ENCODE measurements at places on chromosomes 16 and 17.

GRCh38 chr16:24580665-24581064, 41.3 kb downstream of the RBBP6 start:
- H3K4me1 ChIP-seq, result peaks cover 1% of the 10 kb centered on the region
- H3K27me3 ChIP-seq, result peaks cover 7% of the 10 kb centered on the region
- H3K27ac ChIP-seq, result no peak overlapping the region
- no peak overlapping the region for H3K4me3 ChIP-seq

DNA sequence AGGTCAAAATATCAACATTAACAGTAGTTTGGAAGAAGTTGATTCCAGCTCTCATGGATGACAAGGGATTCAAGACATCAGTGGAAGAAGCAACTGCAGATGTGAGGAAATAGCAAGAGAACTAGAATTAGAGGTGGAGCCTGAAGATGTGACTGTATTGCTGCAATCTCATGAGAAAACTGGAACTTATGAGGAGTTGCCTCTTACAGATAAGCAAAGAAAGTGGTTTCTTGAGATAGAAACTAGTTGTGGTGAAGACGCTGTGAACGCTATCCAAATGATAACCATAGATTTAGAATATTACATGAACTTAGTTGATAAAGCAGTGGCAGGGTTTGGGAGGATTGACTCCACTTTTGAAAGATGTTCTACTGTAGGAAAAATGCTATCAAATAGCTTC, 67.8 kb downstream of the GOSR1 start:
- H3K27me3 ChIP-seq, result peaks cover 3% of the 10 kb centered on the region
- DNase-seq, result no peak
- H3K4me3 ChIP-seq, result no peak overlapping the region
- no peaks in the 10 kb centered on the region for H3K4me1 ChIP-seq
- no peaks in the 10 kb centered on the region for H3K36me3 ChIP-seq
- no peak overlapping the region for H3K27ac ChIP-seq

GRCh38 chr16:80362816-80363215, 178.0 kb upstream of the DYNLRB2 start:
- DNase-seq, result no peak
- H3K4me3 ChIP-seq, result no peak overlapping the region
- H3K36me3 ChIP-seq, result no peaks in the 10 kb centered on the region
- no peaks in the 10 kb centered on the region for H3K27me3 ChIP-seq
- H3K4me1 ChIP-seq, result no peaks in the 10 kb centered on the region
- no peak overlapping the region for H3K27ac ChIP-seq

DNA sequence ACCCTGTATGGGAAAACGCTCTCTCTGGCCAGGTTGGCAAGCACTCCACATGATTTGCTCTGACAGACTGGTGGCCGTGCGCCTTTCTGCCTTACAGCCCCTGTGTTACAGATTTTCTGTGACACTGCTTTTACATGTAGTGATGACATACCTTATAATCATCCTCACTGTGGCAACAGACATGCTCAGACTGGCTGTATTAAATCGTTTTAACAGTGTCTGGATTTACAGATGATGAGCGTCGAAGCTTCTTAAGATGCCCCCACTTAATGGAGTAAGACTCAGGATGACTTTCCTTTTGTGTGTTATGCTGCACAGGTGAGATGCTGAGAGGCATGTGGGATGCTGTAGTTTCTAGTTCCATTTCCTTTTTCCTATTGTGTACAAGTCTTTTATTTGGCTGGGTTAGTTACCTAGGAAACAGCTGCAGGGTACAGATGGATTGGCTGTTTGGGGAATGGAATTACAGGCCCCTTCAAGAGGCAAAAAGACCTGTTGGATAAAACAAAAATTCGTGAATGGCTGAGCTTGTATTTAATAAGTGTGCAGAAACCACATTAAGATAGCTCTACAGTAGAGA, 20.9 kb upstream of the VWA3A start:
- no peak for DNase-seq
- peaks cover 7% of the 10 kb centered on the region for H3K36me3 ChIP-seq
- H3K27ac ChIP-seq, result no peak overlapping the region
- no peaks in the 10 kb centered on the region for H3K27me3 ChIP-seq

DNA sequence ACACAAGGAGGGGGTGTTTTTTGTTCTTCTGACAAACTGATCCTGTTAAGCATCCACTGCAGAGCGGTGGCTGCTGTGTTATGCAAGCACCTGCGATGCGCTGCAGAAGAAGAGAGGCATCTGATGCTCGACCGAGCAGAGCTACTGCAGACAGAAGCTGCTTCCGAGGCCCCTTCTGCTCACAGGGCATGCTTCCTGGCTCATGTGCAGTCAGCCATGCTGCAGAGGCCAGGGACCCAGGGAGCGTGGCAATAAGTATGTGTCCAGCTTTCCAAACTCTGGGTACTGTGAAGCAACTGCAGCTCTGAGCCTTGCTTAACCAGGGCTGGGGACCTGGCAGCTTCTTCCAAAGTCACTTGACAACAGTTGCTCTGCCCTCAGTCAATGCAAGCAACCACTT, 448.6 kb upstream of the RBFOX1 start:
- H3K4me3 ChIP-seq, result no peak overlapping the region
- no peak for DNase-seq
- no peak overlapping the region for H3K27ac ChIP-seq
- no peaks in the 10 kb centered on the region for H3K36me3 ChIP-seq
- no peaks in the 10 kb centered on the region for H3K27me3 ChIP-seq

DNA sequence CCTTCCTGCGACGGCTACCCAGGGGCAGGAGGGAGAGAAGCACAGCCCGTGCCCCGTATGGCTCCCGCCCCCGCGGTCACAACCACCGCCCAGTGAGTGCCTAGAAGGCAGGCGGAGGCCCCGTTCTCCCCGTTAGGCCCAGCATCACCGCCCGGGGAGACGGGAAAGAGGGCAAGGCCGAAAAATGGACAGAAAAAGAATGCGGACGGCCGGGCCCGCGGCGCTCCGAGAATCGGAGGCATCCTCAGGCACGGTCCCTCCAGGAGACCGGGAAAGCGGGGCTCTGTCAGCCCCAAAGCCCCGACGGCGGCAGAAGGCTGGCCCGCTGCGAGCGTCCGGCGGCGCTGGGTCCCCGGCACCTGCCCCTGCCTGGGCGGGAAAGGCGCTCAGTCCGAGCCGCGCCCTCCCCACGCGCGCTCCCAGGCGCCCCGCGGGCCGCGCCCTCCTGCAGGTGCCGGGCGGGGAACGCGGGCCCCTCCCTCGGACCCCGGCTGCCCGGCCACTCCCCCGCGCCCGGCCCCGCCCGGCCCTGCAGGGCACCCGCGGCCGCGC, 407 bp downstream of the MCRIP1 start:
- peak overlapping the region; percentile 90 for H3K4me3 ChIP-seq
- H3K4me1 ChIP-seq, result peaks cover 41% of the 10 kb centered on the region
- H3K36me3 ChIP-seq, result peaks cover 7% of the 10 kb centered on the region
- DNase-seq, result peak; percentile 60
- no peaks in the 10 kb centered on the region for H3K27me3 ChIP-seq
- H3K27ac ChIP-seq, result peak overlapping the region; percentile 96

- H3K27me3 ChIP-seq, result peaks cover 3% of the 10 kb centered on the region
- H3K4me3 ChIP-seq, result no peak overlapping the region
- no peak for DNase-seq
- no peaks in the 10 kb centered on the region for H3K4me1 ChIP-seq
- no peaks in the 10 kb centered on the region for H3K36me3 ChIP-seq
Measured at GRCh38 chr17:32588982-32589381, 102.2 kb downstream of the CDK5R1 start.

DNA sequence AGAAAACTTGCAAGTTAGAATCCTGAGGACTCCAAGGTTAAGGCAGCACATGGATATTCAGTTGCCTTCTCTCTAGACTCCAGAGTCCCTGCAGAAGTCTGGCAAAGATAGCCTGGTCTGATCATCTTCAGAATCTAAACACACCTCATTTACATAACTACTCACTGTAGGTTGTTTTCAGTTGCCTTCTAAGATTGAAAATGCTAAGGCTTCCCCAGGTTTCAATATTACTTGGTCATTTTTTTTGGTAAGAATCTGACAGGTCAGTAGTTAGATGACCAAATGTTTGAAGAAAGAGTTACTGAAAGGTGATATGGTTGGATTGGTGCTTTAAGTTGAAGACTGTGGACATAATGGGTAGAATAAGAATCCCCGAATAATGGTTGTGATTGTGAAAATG, 205.4 kb upstream of the KCNJ16 start:
- DNase-seq, result no peak
- H3K4me3 ChIP-seq, result no peak overlapping the region
- H3K27ac ChIP-seq, result no peak overlapping the region

DNA sequence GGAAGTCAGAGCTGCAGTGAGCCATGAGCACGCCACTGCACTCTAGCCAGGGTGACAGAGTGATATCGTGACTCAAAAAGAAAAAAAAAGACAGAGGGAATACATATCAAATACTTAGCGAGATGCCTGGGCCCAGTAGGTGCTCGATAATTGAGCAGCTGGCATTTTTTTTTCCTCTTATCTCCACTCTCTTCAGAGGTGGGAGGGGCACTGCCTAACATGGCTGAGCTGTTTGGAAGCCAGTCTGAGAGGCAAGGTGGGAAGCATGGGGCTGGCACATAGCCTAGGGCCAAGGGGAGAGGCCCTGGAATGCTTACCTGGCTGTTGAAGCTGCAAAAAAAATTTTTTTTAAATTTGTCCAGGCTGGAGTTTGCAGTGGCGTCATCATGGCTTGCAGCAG, 38.4 kb downstream of the HIC1 start:
- peaks cover 22% of the 10 kb centered on the region for H3K36me3 ChIP-seq
- H3K27ac ChIP-seq, result peak overlapping the region; percentile 61
- H3K4me3 ChIP-seq, result no peak overlapping the region
- peaks cover 61% of the 10 kb centered on the region for H3K4me1 ChIP-seq

GRCh38 chr17:27985306-27985705, 57.2 kb upstream of the NLK start:
- no peak overlapping the region for H3K27ac ChIP-seq
- H3K4me3 ChIP-seq, result no peak overlapping the region
- no peaks in the 10 kb centered on the region for H3K36me3 ChIP-seq
- H3K27me3 ChIP-seq, result peaks cover 20% of the 10 kb centered on the region

GRCh38 chr16:54381601-54382313, 95.2 kb upstream of the IRX3 start:
- H3K4me3 ChIP-seq, result no peak overlapping the region
- no peaks in the 10 kb centered on the region for H3K27me3 ChIP-seq
- no peak overlapping the region for H3K27ac ChIP-seq

DNA sequence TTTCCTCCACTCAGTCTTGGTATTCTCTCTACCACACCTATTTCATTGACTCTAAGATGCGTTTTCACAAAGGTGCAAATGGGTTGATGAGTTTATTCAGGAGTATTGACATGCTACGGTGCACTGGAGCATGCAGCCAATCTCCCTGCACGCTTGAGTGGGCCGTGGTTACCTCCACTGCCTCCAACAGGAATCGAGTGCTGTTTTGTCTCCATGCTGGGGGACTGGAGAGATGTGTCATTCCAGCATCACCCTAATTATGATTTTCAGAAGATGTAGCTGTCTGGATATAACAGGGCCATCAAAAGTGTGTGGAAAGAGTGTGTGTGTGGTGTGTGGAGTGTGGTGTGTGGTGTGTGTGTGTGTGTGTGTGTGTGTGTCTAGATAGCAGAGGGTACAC, 351.6 kb upstream of the ZFHX3 start:
- no peaks in the 10 kb centered on the region for H3K36me3 ChIP-seq
- H3K27me3 ChIP-seq, result no peaks in the 10 kb centered on the region
- H3K4me3 ChIP-seq, result no peak overlapping the region
- no peaks in the 10 kb centered on the region for H3K4me1 ChIP-seq
- no peak for DNase-seq

GRCh38 chr16:19757762-19758595, 39.9 kb downstream of the IQCK start:
- no peaks in the 10 kb centered on the region for H3K27me3 ChIP-seq
- no peak overlapping the region for H3K4me3 ChIP-seq
- H3K4me1 ChIP-seq, result no peaks in the 10 kb centered on the region
- no peak overlapping the region for H3K27ac ChIP-seq

DNA sequence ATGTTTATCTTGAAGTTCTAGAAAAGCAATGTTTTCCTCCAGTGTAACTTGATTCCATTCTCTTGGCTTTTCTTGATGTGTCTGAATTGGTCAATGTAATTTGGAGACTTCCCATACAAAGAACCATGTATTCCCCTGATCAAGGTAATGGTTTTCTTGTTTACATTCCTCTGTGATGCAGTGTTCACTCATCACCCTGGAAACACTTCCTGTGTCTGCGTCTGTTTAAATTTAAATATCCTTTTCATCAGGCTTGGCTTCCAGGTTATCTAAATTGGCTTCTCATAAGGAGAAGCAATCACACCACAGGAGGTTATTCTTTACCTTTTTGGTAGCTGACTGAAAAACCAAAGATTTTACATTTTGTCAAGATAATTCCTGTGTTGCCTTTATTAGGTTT, 237.3 kb upstream of the WSCD1 start:
- no peaks in the 10 kb centered on the region for H3K36me3 ChIP-seq
- no peak overlapping the region for H3K4me3 ChIP-seq
- no peak for DNase-seq
- peaks cover 16% of the 10 kb centered on the region for H3K27me3 ChIP-seq
- no peak overlapping the region for H3K27ac ChIP-seq

DNA sequence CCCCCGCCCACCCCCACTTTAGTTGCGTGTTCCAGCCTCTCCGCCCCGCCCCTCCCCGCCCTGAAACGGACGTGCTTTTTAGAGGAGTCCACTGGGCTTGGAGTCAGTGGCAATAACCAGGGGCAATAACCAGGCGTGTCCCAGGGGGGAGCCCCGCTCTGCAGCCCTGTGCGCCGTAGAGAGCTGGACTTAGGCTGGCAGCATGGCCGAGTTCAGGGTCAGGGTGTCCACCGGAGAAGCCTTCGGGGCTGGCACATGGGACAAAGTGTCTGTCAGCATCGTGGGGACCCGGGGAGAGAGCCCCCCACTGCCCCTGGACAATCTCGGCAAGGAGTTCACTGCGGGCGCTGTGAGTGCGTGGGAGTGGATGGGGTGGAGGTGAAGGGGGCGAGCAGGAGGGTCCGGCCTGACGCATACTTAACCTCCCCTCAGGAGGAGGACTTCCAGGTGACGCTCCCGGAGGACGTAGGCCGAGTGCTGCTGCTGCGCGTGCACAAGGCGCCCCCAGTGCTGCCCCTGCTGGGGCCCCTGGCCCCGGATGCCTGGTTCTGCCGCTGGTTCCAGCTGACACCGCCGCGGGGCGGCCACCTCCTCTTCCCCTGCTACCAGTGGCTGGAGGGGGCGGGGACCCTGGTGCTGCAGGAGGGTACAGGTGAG, at the start of gene ALOX15B:
TSS of gene ALOX15B (plus strand) at position 106 of the 657 bp plus-strand sequence. CDS start at position 203, 97 bp downstream.
- H3K4me3 ChIP-seq, result no peak within 1 kb of the TSS
- H3K4me1 ChIP-seq, result peaks cover 3% of the 10 kb centered on the region
- no peak for DNase-seq
- H3K27me3 ChIP-seq, result peaks cover 34% of the 10 kb centered on the region

- H3K4me3 ChIP-seq, result no peak overlapping the region
- no peaks in the 10 kb centered on the region for H3K4me1 ChIP-seq
- no peak for DNase-seq
- H3K27ac ChIP-seq, result no peak overlapping the region
- no peaks in the 10 kb centered on the region for H3K27me3 ChIP-seq
Measured at GRCh38 chr16:2286550-2286949, 18.6 kb upstream of the RNPS1 start.

All from activated CD8-positive, alpha-beta T cell treated with anti-CD3 and anti-CD28 coated beads, Interleukin-2, amount 10 ng/mL, durations not matched to agents 7 days and 5 days (primary cell).